ENCODE measurements at places on chromosomes 13 and 19. TPM values are rescaled to one million over a fixed set of nuclear protein-coding genes. Genes with fewer than 3 reads are reported as not detected.

VSTM1 gene
- not detected for total RNA-seq

CHAMP1 gene
- total RNA-seq = 15.3 TPM

DNA sequence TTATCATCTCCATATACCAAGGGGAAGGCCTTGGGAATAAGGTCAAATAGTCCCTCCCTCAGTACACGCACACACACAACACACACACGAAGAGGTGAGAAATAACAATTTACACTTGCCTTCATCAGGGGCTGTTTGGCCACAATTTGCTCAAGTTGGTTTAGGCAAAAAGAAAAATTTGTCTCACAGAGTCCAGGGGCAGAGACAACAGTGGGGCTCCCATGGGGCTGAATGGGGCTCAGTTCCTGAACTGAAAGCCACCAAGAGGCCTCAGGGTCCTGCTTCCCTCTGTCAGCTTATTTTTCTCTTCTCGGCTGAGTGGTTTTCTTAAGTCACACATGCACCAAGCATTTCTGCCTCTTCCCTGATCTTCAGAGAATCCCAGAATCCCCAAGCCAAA is 35.5 kb downstream of the PCDH8 start:
- no peak for DNase-seq

DNA sequence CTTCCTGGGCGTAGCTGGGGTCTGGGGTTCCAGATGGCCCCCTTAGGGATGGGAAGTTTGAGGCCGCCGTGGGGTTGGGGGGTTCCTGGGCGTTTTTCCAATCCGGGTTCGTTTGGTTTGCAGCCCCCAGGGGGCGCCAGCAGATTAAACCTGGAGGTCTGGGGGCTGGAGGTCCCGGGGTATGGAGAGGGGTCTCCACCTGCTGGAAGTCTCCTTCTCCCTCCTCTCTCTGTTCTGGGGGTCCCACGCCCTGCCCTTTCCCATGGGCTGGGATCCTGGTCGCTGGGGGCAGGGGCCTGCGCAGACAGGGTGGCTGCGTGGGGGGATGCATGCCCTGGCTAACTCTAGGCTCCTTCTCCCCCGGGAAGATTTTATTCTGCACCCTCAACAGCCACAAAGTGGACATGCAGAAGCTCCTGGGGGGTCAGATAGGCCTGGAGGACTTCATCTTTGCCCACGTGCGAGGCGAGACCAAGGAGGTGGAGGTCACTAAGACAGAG is 899 bp downstream of the GIPC3 start:
- DNase-seq = no peak

GRCh38 chr19:46014941-46015686 is 7.7 kb downstream of the PGLYRP1 start:
- peak; percentile 57 for DNase-seq

DNA sequence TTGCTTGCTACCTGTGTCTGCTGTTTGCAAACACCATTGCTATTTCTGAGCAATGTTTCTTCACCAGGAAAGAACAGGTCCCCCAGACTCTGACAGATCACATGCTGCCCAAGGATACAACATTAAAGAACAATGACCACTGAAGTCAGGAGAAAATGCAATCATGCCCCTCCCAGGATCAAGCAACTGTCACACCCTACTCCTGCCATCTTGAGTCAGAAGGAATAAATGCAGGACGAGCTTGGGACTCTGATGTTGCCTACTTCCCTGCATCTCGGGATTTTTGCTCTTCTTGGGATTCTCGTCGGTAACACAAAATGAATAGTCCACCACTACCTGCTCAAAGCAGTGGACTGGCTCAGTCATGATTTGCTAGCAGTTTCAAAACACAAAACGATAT is 490.6 kb downstream of the COG6 start:
- no peak for DNase-seq

DNA sequence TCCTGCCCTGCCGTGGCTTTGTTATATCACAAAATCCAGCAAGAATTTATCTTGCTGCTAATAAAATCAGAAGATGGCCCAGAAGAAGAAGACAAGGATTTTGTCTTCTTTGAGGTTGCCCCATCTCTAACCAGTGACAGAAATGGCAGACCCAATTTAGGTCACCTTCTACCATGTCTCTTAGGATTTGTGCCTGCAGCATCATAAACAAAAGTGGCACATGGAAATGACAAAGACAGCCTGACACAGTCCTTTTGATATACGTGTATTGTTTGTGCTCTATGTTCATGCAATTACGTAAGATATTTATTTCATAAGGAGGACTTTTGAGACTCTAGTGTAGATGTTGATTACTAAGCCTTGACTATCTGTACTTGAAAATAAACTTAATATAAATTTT is 135.9 kb upstream of the TMTC4 start:
- DNase-seq = no peak

DNA sequence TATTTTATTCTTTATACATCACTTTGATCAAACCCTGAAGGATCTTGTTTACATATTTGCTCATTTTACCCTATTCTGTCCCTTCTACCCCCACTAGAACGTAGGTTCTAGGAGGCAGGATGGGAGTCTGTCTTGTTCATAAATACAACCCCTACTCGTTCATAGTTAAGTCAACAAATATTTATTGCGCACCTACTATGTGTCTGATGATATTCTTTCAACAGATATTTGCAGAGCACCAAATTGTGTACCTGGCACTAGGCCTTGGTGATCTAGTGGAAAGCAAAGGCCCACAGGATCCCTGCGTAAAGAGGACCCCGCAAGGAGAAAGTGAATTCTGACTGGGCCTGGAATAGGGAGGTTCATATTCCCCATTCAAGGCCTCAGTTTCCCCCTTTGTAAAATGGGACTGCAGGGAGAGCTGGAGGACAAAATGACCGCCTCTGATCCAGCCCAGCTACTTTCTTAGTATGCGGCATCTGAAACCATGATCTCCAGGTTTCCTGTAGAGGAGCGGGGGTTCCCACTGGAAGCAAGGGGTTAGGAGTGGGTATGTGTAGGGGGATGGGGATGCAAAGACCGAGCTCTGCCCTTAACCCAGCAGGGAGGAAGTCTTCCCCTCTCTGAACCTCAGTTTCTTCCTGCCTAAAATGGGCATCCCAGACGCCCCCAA is 534 bp upstream of the GEMIN7 start:
- DNase-seq = no peak

Measured in renal cortical epithelial cell (primary cell).